Fibroblast of pulmonary artery (primary cell): ENCODE measurements at places on chromosomes 1 and 21.

GRCh38 chr1:229005556-229005955 is 265.4 kb upstream of the RAB4A start:
- DNase-seq, result no peak

- peak; percentile 57 for DNase-seq
These were observed 433.4 kb upstream of the CAMK1G start for GRCh38 chr1:209150114-209150513.

DNA sequence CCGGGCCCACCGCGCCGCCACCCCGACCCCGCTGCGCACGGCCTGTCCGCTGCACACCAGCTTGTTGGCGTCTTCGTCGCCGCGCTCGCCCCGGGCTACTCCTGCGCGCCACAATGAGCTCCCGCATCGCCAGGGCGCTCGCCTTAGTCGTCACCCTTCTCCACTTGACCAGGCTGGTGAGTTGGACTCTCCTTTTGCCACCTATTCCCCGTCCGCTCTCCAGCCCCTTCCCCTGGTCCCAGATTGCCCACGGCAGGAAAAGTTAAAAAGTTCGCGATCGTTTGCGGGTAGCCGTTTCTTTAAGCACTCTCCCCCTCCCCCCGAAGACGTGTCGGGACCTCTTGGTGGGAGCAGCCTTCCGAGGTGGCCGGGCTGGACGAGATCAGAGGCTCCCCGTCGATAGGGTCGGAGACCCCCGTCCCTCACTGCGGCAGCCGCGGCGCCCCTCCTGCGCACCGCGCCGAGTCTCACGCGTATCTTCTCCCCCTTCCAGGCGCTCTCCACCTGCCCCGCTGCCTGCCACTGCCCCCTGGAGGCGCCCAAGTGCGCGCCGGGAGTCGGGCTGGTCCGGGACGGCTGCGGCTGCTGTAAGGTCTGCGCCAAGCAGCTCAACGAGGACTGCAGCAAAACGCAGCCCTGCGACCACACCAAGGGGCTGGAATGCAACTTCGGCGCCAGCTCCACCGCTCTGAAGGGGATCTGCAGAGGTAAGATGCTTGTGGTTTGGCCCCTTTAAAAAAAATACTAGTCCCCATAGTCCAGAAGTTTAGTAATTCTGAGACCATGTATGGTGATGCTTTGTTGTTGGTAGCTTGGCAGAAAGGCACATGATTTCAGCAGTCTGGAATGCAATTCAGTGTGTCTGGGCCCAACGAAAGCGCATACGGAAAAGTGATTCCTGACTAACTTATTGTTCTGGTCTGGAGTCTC is 576 bp downstream of the CCN1 start:
- DNase-seq, result peak; percentile 89

- DNase-seq, result peak; percentile 60
These were observed 4.6 kb downstream of the MYCL start for GRCh38 chr1:39896909-39897685.

DNA sequence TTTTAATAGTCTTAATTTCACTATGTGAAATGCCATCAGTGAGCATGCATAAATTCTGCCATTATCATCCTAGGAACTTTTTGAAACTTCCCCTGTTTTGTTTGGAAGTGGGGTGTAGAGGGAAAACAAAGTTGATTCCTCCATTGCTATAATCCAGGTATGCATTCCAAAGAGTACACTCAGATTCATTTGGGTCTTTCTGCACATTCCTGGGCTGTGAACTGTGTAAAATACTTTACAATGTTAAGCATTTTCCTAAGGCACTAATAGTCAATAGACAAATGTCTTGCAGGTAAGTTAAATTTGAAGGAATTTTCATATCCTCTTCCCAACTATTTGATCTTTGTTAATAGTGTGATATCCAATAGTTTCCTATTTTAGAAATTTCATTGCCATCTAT is 36.2 kb downstream of the SGIP1 start:
- no peak for DNase-seq

GRCh38 chr1:59730759-59731478 is 83.8 kb upstream of the HOOK1 start:
- DNase-seq, result peak; percentile 91

GRCh38 chr1:109201123-109201703 is 12.5 kb upstream of the SARS1 start:
- peak; percentile 86 for DNase-seq

- peak; percentile 71 for DNase-seq
These were observed 21.5 kb downstream of the RAP1GAP start for GRCh38 chr1:21647431-21648351.

DNA sequence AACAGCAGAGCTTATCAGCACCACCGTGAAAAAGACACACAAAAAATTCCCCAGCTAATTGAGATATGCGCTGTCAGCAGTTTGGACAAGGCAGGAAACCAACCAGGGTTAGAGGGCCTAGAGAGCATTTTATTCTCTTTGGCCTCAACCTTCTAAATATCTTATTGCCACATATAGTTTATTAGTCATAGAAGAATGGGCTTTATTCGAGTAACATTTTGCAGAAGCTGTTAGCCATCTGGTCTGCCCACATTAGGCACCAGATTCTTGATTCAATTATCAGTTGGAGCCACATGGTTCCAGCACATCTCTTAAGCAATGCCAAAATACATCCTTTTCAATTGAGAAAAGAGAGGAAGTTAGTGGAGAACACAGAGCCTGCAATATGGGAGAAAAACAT is 109.9 kb upstream of the CXADR start:
- DNase-seq, result peak; percentile 71

DNA sequence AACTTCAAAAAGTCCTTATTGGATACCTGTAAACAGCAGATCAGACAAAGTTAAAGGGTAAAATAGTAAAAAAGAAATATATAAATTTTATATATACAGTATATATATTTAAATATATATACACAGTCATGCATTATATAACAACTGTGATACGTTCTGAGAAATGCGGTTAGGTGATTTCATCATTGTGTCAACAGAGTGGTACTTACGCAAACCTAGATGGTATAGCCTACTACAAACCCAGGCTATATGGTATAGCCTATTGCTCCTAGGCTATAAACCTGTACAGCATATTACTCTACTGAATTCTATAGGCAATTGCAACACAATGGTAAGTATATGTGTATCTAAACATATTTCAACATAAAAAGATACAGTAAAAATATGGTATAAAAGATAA is 222.7 kb downstream of the NUF2 start:
- no peak for DNase-seq
